Nephron progenitor cell (in vitro differentiated cells): ENCODE measurements at places on chromosomes 16 and 17.
A peak's percentile ranks its signal among the peaks of the same experiment; 100 is the strongest.

DNA sequence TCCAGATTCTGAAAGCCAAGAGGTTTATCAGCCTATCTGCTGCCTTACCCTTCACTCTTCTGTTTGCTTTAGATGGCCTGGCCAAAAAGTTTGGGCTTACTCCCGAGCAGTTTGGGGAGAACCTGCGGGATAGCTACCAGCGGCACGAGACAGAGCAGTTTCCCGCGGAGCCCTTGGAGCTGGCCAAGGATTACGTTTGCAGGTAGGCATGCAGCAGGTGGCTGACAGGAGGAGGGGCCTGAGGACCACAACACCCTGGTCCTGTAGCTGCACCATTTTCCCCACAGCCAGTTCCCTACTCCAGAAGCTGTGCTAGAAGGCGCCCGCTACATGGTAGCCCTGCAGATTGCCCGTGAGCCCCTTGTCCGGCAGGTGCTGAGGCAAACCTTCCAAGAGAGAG, 20.6 kb downstream of the SUPT6H start:
- DNase-seq: no peak

- no peak for DNase-seq
These were observed 4.1 kb downstream of the GAS2L2 start for GRCh38 chr17:35748979-35749378.

GRCh38 chr16:17408955-17409441, 61.8 kb downstream of the XYLT1 start:
- no peak for DNase-seq

DNA sequence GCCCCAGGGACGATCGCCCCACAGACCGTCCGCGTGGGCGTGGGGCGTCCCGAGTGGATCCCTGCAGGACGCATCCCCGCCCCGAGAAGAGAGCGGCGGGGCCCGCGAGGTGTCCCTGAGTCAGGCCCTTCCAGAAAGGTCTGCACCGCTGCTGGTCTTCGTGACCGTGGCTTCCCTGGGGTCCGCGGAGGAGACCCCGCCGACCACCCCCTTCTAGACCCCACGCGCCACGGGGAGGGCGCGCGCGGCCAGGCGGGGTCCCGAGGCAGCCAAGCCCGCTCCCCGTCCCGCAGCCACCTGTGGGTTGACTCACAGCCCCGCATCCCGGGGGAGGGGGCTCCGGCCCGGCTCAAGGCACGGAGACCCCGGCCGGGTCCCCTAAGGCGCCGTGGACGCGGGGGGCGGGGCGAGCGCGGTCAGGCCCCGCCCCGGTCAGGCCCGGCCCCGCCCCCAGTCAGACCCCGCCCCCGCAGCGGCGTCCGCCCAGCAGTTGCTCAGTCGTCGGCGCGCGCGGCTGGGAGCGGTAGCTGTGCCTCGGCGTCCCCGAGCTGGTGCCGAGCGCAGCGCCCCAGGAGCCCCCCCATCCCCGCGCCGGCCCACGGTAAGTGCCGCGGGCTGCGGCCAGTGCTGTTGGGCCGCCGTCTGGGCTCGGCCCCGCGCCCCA, at the start of gene BAIAP3:
BAIAP3 (plus strand) TSS at position 497 of the 664 bp plus-strand sequence. CDS start 4,905 bp downstream, outside the sequence.
- peak; percentile 77 for DNase-seq

DNA sequence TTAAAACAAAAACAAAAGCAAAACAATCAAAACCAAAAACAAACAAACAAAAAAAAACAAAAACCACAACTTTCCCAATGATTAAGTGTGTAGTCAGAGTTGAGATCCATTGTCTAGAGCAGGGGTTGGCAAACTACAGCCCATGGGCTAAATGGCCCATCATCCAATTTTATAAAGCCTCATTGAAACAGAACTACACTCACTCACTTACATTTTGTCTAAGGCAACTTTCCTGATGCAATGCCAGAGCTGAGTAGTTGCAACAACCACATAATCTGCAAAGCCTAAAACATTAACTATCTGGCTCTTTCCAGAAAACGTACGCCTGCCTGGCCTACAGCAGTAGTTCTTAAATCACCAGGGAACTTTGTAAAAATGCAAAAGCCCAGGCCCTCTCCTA, 124.1 kb downstream of the SOX9 start:
- DNase-seq: no peak

DNA sequence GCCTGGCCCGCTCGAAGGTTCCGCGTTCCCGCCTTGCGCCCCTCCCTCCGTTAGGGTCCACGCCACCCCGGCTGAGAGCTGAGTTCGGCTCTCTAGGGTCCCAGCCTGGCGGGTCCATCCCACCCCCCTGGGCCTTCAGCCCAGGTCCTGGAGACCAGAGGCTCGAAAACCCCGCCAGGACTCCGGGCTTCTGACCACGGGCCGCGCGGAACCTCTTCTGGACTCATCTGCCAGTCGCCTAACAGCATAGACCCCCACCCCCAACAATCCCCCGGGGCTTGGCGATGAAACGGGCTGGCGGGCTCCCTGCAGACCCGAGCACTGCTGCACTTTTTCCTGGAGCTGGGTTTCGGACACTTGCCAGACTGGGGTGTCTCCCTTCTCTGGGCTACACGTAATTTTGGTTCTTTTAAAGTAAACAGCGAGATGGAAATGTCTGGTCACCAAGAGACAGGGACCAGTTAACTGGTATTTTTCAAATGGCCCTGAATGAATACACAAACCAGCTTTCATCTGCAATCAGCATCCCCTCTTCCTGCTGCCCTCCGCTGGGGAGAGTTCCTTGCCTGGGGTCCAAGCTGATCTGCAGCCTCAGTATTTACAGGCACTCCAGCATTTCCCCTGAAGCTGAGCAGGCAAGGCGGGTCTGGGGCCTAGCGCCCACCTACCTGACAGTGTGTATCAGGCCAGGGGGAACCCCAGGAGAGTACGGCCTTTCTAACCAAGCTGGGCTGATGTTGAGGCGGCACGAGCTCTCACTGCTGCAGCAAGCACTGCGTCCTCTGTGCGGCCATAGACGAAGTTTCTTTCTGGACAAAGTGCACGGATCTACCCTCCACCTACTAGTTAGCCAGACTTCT, 639 bp upstream of the TRIM65 start:
- DNase-seq: no peak
